ENCODE measurements at places on chromosomes 5 and 9.
A peak's percentile ranks its signal among the peaks of the same experiment; 100 is the strongest.

DNA sequence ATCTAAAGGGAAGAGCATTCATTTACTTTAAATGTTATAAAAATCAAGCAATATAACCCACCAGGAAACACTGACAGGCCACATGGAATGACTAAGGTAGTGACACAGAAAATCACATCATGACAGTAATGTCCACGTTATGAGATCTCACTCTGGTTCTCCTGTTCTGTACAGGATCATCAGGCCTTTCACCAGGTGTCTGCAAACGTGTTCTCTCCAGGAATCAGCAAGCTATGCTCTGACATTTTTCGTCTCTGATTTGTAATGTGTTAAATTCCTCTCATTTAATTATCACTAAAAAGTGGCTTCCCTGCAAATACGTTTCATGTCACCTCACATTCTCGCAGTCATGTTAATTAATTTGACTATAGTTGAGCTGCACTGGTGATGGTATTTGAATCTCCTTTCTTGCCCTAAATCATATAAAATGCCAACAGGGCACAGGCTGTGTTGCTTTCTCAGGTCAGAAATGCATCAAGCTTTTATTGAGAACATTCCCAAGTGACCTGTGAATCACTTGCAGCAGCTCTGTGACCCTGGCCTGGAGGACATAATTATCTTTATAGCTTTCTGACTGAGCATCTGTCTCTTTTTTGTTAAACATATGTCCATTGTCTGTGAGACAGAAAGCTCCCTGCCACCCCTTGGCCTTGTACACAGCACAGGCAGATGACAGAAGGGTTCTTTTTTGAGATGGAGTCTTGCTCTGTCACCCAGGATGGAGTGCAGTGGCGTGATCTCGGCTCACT, 196.2 kb downstream of the DIRAS2 start:
- no peak for DNase-seq

GRCh38 chr5:2293906-2294305, 411.2 kb upstream of the IRX4 start:
- DNase-seq, result no peak

- DNase-seq, result peak; percentile 93
These were observed at the start of gene IRX2 for GRCh38 chr5:2751592-2752021. IRX2 (minus strand) TSS chr5:2751677; CDS start chr5:2751413, 264 bp downstream.

GRCh38 chr5:1381370-1382247, 36.7 kb upstream of the CLPTM1L start:
- DNase-seq, result no peak

- no peak for DNase-seq
These were observed 289.6 kb upstream of the ADAMTSL1 start for GRCh38 chr9:18184401-18184800.

GRCh38 chr5:17241635-17242034, 24.2 kb downstream of the BASP1 start:
- no peak for DNase-seq

GRCh38 chr5:14948383-14948782, 76.8 kb upstream of the ANKH start:
- DNase-seq, result no peak

DNA sequence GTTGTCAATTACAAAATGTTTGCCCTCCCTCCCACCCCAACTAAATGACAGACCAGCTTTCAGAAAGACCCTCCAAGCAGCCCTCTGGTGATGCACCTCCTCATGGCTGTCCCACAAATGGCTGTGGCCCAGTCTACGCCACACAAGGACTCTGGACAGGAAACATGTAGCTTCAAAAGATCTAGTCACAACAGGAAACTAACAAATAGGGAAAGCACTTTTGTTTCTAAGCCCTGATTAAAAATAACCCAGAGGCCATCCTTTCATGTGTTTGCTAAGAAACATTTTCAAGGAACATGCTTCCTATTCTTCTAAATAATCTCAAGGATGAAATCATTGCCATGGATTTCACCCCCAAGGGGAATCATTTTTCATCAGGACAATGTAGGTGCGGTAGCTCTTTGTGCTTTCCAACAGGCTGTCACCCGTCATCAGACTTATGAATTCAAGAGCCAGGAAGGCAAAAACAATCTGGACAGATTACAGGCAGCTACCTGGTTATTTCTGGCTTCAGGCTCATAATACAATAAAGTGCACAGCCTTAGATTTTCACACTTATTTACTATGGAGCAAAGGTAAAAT, 20.1 kb downstream of the PCSK1 start:
- DNase-seq, result no peak

DNA sequence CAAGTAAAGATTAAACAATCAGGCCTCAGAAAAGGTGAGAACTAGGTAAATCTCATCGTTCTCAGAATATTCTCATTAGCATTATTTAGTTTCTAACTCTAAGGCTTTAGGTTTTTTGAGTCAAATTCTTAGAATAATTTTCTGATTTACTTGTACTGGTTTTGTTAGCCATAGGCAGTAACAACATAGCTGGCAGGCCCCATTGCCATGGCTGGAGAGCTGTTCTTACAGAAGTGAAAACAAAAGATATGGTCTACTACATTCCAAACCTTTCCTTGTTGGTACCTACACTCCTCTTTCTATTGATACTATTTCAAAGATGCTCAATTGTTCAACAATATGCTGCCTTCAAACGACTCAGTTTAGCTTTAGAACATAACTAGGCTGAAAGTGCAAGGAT, 27.3 kb downstream of the IFNW1 start:
- DNase-seq, result no peak

GRCh38 chr5:158898185-158899177, 201.2 kb downstream of the EBF1 start:
- DNase-seq, result no peak

- DNase-seq, result no peak
These were observed 30.0 kb upstream of the TRIO start for GRCh38 chr5:14112998-14113652.

DNA sequence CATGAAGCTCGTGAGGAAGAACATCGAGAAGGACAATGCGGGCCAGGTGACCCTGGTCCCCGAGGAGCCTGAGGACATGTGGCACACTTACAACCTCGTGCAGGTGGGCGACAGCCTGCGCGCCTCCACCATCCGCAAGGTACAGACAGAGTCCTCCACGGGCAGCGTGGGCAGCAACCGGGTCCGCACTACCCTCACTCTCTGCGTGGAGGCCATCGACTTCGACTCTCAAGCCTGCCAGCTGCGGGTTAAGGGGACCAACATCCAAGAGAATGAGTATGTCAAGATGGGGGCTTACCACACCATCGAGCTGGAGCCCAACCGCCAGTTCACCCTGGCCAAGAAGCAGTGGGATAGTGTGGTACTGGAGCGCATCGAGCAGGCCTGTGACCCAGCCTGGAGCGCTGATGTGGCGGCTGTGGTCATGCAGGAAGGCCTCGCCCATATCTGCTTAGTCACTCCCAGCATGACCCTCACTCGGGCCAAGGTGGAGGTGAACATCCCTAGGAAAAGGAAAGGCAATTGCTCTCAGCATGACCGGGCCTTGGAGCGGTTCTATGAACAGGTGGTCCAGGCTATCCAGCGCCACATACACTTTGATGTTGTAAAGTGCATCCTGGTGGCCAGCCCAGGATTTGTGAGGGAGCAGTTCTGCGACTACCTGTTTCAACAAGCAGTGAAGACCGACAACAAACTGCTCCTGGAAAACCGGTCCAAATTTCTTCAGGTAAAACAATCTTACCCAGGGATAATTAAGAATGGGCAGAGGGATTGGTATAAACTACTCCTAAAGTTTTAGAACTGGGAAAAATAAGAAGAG, 12.9 kb downstream of the ITGA1 start:
- peak; percentile 47 for DNase-seq

Measured in glutamatergic neuron (in vitro differentiated cells).